Right atrium auricular region (tissue), 2 donors: ENCODE measurements at places on chromosomes 2 and 18. TPM values are rescaled to one million over a fixed set of nuclear protein-coding genes. Genes with fewer than 3 reads are reported as not detected.

Gene DAW1
- total RNA-seq, result not detected

Gene SERPINB8
- total RNA-seq, result 8.4 TPM

Gene ZSCAN30
- 18.7 TPM for total RNA-seq

Gene MBD2
- total RNA-seq, result 32.0 TPM

Gene EDAR
- not detected for total RNA-seq

Gene RGPD4
- not detected for total RNA-seq

Gene GPBAR1
- total RNA-seq, result 1.9 TPM

Gene ZSWIM2
- total RNA-seq, result not detected

Gene SAG
- not detected for total RNA-seq

Gene TRIM43
- total RNA-seq, result not detected

- H3K27me3 ChIP-seq, result no peaks in the 10 kb centered on the region
- no peak for DNase-seq
- H3K27ac ChIP-seq, result no peak overlapping the region
- no peak overlapping the region for H3K4me3 ChIP-seq
- no peaks in the 10 kb centered on the region for H3K4me1 ChIP-seq
Observed at GRCh38 chr2:41909584-41909983, 138.2 kb upstream of the PKDCC start.

- H3K4me3 ChIP-seq, result no peak overlapping the region
- no peaks in the 10 kb centered on the region for H3K4me1 ChIP-seq
- no peaks in the 10 kb centered on the region for H3K36me3 ChIP-seq
- peak; percentile 55 for DNase-seq
- peak overlapping the region; percentile 75 for H3K27ac ChIP-seq
Observed at GRCh38 chr18:13379930-13380690, 161.6 kb downstream of the LDLRAD4 start.

DNA sequence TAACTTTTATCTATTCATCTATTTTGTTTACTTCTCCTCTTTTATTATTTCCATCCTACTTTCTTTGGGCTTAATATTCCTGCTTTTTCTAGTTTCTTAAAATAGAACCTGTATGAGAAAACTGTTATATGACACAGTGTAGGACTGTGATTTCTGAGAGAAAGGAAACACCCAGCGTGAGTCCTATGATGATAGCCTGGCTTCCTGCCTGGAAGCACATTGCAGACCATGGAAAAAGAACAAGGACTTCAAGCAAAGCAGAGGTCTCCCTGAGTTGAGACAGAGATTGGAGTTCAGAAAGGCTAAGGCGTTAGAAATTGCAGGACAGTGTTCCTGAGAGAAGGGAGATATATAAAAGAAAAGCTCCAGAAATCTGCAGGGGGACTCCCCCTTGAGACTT, 7.8 kb downstream of the RBM44 start:
- H3K4me1 ChIP-seq, result no peaks in the 10 kb centered on the region
- no peaks in the 10 kb centered on the region for H3K36me3 ChIP-seq
- no peaks in the 10 kb centered on the region for H3K27me3 ChIP-seq
- H3K4me3 ChIP-seq, result no peak overlapping the region
- H3K27ac ChIP-seq, result no peak overlapping the region

- H3K4me1 ChIP-seq, result no peaks in the 10 kb centered on the region
- DNase-seq, result no peak
- H3K36me3 ChIP-seq, result no peaks in the 10 kb centered on the region
- no peak overlapping the region for H3K4me3 ChIP-seq
Observed at GRCh38 chr2:212845941-212846340, 305.5 kb downstream of the IKZF2 start.

DNA sequence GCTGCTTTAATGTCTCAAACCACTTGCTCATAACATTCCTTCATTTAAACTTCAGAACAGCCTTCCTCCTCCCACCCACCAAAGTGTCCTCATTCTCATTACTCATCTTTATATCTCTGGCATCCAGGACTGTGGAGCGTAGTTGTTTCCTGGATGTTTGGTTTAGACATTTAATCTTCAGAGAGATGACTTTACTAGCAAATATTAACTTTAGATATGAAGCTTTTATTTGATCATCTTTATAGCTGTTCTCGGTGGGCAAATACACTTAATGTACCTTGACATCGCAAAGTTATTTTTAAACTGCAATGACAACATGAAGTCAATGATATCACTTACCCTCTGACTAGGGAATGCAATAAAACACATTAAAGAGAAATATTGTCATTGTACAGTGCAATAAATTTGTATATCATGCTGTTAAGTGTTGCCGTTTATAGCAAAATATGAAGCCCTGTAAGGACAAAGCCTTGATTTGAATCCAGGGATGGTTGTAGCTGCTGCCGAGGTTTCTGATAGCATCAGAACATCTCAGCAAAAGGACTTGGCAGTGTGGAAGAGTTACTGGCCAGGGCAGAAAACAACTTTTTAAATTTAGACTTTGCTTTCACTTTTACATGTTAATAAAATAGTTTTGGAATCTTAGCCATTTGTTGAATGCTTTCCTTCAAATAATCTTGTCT, 4.6 kb upstream of the LAMA3 start:
- H3K4me3 ChIP-seq, result no peak overlapping the region
- H3K27ac ChIP-seq, result no peak overlapping the region
- H3K36me3 ChIP-seq, result no peaks in the 10 kb centered on the region

DNA sequence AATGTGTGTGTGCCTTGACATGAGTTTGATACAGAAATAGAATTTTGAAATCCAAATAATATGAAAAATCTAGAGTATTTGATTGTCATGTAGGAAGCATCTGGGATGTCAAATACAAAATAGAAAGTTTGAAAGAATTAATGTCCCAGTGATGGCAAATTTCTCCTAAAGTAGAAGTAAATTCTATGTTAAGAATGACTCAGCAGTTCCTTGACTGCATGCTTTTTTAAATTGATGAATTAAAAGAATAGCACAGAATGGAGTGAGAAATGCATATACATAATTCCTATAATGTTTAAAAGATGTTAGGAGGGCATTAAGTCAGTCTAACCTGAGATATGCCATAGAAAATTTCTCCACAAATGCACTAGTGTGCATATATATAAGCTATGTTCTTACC, 357.5 kb downstream of the TMEM182 start:
- H3K4me1 ChIP-seq, result no peaks in the 10 kb centered on the region
- H3K36me3 ChIP-seq, result no peaks in the 10 kb centered on the region
- no peak overlapping the region for H3K4me3 ChIP-seq

DNA sequence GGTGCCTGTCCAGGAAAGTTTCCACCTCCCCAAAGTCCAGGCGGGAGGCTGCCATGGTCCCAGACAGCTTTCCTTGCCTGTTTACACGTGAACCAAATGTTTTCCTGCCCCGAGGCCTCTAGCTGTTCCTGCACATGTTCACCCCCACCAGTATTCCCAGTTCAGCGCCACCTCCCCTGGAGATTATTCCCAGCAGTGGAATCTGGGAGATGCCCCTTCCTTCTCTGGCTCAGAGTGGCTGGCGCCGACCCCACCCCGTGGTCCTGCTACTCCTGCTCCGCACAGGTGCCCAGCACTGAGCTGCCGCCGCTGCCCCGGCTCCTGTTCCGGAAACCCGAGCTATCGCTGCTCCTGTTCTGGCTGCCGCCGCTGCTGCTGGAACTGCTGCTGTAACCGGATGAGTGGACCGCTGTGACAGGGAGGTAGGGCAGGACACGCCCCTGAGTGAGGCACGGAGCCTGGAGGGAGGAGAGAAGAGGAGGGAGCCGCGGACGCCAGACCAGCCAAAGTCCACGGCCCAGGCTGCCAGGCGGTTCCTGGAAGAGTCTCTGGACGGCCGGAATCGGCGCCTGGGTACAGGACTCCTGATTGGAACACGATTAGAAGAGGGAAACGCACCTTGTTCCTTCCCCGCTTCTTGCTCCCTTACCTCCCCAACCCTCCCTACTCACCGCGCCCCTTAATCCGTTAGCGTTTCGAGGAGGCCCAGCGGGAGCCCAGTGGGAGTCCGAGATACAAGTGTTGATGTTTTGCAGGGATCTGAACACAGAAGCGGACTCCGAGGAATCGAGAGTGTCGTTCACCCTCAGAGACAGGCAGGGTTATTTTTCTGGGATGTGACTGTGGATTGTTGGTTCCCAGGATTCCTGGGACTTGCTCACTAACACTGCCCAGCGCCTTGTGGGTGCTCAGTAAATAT, at the start of gene PDE11A:
Gene PDE11A, minus strand, starts transcription at position 395 of the 919 bp plus-strand sequence. Its CDS starts 340 bp downstream, at position 55.
- H3K4me1 ChIP-seq, result peaks cover 13% of the 10 kb centered on the region
- H3K27me3 ChIP-seq, result no peaks in the 10 kb centered on the region
- peak; percentile 72 for DNase-seq
- H3K36me3 ChIP-seq, result no peaks in the 10 kb centered on the region
- H3K4me3 ChIP-seq, result peak within 1 kb of the TSS; percentile 48

DNA sequence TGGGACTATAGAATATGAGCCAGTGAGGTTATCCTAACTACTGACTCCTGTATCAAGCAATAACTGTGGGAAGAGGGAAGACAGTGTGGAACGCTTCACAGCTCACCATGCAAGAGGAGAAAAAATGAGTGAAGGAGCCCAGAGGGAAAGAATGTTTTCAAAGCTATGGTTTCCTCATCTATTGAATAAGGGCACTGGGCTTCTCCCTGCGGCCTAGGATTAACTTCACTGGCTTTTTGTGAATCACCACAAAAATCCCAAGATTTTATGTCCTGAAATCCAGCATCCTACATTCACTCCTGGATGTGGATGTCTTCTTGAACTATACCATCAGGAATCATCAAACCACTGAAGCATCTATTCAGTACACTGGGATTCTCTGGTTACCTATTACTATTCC, 44.5 kb upstream of the SP5 start:
- H3K4me1 ChIP-seq, result no peaks in the 10 kb centered on the region
- no peak overlapping the region for H3K27ac ChIP-seq

DNA sequence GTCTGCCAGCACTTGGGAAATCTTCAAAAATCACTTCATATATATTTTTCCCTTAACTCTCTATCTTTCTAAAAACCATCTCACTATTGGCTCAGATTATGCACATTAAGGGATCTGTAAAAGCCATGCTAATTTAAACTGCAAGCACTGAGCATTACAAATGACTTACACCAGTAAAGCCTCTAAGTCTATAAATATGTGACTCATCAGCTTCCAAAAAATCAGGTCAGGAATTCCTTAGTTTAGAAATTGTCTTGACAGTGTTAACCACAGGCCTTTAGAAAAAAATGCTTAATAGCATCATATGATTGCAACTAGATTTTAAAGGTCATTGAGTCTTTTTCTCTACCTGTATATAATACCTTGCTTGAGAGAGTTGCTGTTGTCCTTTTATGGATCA, 1113.6 kb upstream of the PIK3C3 start:
- no peaks in the 10 kb centered on the region for H3K36me3 ChIP-seq
- H3K27me3 ChIP-seq, result no peaks in the 10 kb centered on the region
- H3K4me3 ChIP-seq, result no peak overlapping the region
- H3K27ac ChIP-seq, result no peak overlapping the region
- DNase-seq, result no peak
- no peaks in the 10 kb centered on the region for H3K4me1 ChIP-seq
